ENCODE measurements at places on chromosomes 1 and 21. TPM values are rescaled to one million over a fixed set of nuclear protein-coding genes. Genes with fewer than 3 reads are reported as not detected.

Gene TRIM67
- not detected for total RNA-seq

Gene PROK1
- 1.8 TPM for total RNA-seq

Gene OLFM3
- total RNA-seq: not detected

Gene NUDT17
- 2.2 TPM for total RNA-seq

Gene AKR7A3
- total RNA-seq: 0.17 TPM

Gene CNKSR1
- 23.7 TPM for total RNA-seq

DNA sequence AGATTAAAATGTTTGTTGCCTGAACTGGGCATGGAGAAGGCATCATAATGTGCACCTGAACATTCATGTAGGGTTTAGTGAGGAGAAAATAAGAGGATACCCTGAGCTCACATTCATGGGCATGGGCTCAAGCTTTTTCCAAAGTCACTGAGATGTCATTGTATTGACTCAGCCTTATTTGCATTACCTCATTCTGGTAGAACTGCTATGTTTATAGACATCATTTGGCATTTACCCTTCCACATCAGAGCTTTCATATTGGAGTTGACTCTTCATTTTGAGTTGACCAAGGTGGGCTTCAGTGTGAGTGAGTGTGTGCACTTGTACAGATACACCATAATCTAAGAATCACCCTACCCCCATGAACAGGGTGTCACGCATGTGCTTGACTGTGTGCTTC, 143.2 kb downstream of the PBX1 start:
- H3K4me3 ChIP-seq: no peak overlapping the region
- no peak for DNase-seq
- no peaks in the 10 kb centered on the region for H3K27me3 ChIP-seq
- no peaks in the 10 kb centered on the region for H3K36me3 ChIP-seq
- H3K4me1 ChIP-seq: peaks cover 69% of the 10 kb centered on the region

GRCh38 chr1:66490816-66491215, 43.1 kb upstream of the SGIP1 start:
- H3K36me3 ChIP-seq: no peaks in the 10 kb centered on the region
- DNase-seq: no peak
- H3K27ac ChIP-seq: no peak overlapping the region
- H3K27me3 ChIP-seq: no peaks in the 10 kb centered on the region
- H3K4me1 ChIP-seq: no peaks in the 10 kb centered on the region
- no peak overlapping the region for H3K4me3 ChIP-seq

DNA sequence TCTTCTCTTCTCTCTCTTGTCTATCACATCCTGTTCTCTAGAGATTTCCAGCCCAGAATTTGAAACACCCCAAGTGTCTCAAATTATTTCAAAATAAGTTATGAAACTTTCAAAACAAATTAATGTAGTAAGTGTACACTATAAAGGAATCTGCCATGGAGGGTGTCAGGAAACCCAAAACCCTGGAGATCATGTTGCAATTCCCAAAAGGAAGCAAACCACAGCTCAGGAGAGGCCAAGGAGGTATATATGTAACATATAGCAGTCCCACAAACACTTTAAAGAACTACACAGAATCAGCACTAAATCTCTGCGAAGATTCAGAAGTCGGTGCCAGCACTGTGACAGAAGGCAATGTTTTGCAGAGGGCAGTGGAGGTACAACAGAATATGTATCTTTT, 26.6 kb downstream of the PTPN14 start:
- peaks cover 71% of the 10 kb centered on the region for H3K4me1 ChIP-seq
- H3K4me3 ChIP-seq: peak overlapping the region; percentile 5
- DNase-seq: no peak
- no peaks in the 10 kb centered on the region for H3K27me3 ChIP-seq
- no peaks in the 10 kb centered on the region for H3K36me3 ChIP-seq
- peak overlapping the region; percentile 82 for H3K27ac ChIP-seq

- DNase-seq: no peak
- H3K4me1 ChIP-seq: no peaks in the 10 kb centered on the region
- H3K36me3 ChIP-seq: no peaks in the 10 kb centered on the region
- no peaks in the 10 kb centered on the region for H3K27me3 ChIP-seq
- H3K4me3 ChIP-seq: no peak overlapping the region
- no peak overlapping the region for H3K27ac ChIP-seq
Observed at GRCh38 chr1:107575226-107575625, 389.8 kb downstream of the VAV3 start.

DNA sequence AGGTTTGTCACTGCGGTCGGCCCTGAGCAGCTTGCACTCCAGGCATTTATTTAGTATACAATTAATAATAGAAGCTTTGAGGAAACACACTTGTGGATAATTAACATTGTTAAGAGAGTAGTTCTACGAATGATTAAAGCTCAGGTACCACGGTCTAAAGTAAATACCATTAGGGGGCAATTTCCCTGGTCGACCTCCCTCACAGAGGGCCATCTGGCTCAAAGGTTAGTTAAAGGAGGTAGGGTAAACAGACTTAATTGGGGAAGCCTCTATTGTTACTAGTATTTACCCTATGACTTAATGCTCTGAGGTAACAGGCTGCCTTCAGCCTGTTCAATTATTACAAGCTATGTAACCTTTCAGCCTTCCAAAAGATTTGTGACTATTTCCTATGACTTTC, 122.3 kb upstream of the SLC44A3 start:
- H3K27me3 ChIP-seq: no peaks in the 10 kb centered on the region
- H3K4me1 ChIP-seq: no peaks in the 10 kb centered on the region
- H3K4me3 ChIP-seq: no peak overlapping the region
- no peak for DNase-seq

DNA sequence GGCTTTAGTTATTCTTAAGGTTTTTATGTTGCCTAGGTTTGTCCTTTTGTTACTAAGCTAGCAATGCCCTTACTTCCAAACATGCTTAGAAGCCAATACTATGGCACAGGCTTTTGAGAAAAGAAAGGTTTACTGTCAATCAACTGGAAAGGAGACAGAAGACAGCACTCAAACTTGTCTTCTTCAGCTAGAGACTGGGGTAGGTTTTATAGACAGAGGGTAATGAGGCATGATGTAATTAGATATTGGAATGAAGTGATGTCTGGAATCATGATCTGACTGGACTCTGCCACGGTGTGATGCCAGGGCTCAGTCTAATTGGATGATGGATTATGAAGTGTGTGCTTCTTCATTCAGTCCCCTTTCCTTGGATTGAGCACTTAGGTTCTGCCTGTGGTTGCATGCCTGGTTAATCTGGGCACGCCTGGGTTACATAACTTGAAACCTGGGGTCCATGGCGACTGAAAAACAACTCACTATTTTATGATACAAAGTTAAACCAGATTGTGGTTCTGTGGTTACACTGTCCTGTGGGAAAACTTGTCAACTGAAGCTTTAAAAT, 625.8 kb downstream of the BRINP3 start:
- no peaks in the 10 kb centered on the region for H3K4me1 ChIP-seq
- H3K27ac ChIP-seq: no peak overlapping the region
- DNase-seq: no peak

- H3K4me3 ChIP-seq: peak overlapping the region; percentile 89
- H3K36me3 ChIP-seq: peaks cover 11% of the 10 kb centered on the region
- peaks cover 49% of the 10 kb centered on the region for H3K4me1 ChIP-seq
- DNase-seq: no peak
- no peaks in the 10 kb centered on the region for H3K27me3 ChIP-seq
- H3K27ac ChIP-seq: peak overlapping the region; percentile 91
Observed at GRCh38 chr1:12614402-12615158, 3.4 kb downstream of the DHRS3 start.

DNA sequence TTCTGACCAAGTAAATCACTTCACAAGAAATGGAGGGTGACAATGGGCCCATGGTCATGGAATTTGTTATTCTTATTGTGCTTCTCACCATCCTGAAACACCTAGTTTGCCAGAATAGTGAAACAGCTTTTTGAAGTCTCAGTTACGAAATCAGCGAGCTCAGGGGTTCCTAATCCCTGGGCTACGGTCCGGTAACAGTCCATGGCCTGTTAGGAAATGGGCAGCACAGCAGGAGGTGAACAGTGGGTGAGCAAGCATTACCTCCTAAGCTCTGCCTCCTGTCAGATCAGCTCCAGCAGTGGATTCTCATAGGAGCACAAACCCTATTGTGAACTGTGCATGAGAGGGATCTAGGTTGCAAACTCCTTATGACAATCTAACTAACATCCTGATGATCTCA, 1356.3 kb downstream of the KCNT2 start:
- H3K4me3 ChIP-seq: no peak overlapping the region
- no peaks in the 10 kb centered on the region for H3K27me3 ChIP-seq
- no peak for DNase-seq

DNA sequence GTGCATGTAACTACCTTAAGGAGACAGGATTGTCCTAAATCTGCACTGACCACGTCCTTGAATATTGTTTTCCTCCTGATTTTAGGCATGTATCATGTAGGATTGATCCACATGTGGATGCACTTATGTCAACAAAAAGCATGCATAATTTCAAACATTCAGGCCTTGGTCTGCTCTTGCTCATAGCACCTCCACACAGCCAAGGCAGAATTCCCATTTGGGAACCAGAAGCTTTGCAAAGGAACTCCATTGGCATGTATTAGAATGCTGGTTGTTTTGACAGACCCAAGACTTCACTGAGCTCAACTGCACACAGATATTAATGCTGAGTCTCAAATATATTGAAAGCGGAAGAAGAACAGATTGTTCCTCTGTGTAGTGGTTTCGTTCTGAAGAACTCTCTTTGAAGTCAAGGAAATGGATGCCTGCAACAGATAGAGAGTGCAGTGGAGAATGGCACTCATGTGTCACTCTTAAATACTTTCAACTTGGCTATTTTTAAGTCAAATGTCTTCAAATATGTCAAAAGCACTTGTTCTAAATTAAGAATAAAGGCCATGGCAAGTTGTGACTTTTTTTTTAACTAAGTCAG, 387.6 kb downstream of the LTN1 start:
- H3K4me1 ChIP-seq: no peaks in the 10 kb centered on the region
- no peak overlapping the region for H3K27ac ChIP-seq
- no peaks in the 10 kb centered on the region for H3K36me3 ChIP-seq
- no peak for DNase-seq
- no peaks in the 10 kb centered on the region for H3K27me3 ChIP-seq

- DNase-seq: no peak
- H3K27ac ChIP-seq: no peak overlapping the region
- H3K4me3 ChIP-seq: no peak overlapping the region
- peaks cover 32% of the 10 kb centered on the region for H3K4me1 ChIP-seq
Observed at GRCh38 chr21:45410151-45410864, 5.3 kb downstream of the COL18A1 start.

Measured in gastrocnemius medialis (tissue), 4 donors.